GDM1 (cell line): ENCODE measurements at places on chromosomes 1 and 21.

- no peak for DNase-seq
Measured at GRCh38 chr1:68497358-68497698, 446 bp upstream of the DEPDC1 start.

- no peak for DNase-seq
Measured at GRCh38 chr1:232519186-232519585, 110.7 kb downstream of the SIPA1L2 start.

DNA sequence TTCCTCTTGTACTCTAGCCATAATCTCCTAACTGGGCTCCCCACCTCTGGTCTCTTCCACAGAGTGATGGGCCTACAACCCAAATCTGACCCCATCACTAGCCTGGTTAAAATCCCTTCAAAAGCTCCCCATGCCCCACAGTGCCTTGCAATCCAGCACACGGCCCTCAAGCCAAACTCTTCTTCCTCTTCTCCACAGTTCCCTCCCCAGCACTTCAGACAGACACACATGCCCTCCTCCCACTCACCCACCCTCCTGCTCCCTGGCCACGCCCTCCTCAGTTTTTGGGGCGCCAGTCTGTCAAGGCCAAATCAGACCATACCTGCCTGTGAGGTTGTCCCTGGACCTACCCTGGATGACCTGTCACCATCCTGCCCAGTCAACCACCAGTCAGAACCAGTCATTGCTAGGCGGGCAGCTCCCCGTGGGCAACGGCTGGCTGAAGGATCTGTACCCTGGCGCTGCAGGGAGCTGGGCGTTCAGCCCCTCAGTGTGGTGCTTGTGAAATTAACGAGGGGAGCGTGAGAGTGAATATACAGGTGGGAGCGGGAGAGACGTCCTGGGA lies 753 bp downstream of the C1orf210 start:
- no peak for DNase-seq

- DNase-seq = no peak
Measured at GRCh38 chr1:201503397-201504176, 3.3 kb downstream of the CSRP1 start.

- no peak for DNase-seq
Measured at GRCh38 chr1:22736501-22737080, 26.0 kb downstream of the EPHB2 start.

DNA sequence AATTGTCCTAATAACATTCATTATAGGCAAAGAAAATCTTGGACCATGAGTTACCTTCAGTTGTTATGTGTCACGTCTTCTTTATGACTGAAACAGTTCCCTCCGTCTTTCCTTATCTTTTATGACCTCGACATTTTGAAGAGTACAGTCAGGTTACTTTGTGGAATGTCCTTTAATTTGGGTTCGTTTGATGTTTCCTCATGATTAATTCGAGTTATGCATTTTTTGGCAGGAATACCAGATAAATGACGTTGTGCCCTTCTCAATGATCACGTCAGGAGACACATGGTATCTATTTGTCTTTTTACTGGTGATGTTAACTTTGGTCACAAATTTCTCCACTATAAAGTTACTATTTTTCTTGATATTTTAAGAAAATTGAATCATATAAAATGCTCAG lies 17.3 kb upstream of the KLF17 start:
- no peak for DNase-seq

GRCh38 chr1:116934586-116935207 lies 25.0 kb downstream of the PTGFRN start:
- no peak for DNase-seq

DNA sequence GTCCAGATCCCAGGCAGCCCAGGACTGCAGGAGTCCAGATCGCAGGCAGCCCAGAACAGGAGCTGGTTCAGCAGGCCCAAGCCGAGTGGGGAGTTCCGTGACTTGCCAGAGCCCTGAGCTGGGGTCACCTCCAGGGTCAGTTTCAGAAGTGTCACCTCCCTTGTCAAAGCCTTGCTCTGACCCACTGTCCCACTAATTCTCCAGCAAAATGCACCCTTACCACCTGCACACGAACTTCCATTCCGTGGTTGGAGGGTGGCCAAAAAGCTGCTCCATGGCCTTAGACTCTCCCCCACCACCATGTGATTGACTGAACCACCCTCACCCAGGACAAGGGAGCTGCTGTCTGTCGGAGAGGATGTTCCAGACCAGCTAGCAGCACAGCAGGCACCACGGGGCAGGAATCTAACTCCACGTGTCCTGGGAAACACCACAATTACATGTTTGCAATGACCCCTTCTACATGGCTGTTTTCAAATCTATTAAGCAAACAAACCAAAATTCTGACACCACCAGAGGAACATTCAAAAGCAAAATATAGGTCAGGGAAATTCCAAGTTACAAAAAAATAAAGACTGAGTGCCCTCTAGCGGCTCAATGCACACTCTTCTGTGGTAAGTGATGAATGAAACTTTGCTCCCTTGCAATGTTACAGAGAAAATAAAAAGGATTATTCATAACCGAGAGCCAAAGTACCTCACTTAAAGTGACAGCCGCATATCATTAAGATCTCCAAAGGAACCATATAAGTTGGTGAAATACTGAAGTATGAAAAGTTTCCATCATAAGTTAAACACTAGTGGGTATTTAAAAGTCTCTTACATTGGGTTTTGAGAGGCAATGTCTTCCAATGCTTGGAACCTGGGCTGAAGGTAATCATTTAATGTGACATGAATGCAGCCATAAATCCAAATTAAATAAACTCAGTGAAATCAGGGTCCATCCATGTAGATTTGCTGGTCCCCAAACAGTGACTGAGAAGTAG lies 76.3 kb downstream of the NPHP4 start:
- DNase-seq = no peak

- DNase-seq = no peak
Measured at GRCh38 chr21:44416193-44416592, 39.1 kb upstream of the LRRC3 start.

DNA sequence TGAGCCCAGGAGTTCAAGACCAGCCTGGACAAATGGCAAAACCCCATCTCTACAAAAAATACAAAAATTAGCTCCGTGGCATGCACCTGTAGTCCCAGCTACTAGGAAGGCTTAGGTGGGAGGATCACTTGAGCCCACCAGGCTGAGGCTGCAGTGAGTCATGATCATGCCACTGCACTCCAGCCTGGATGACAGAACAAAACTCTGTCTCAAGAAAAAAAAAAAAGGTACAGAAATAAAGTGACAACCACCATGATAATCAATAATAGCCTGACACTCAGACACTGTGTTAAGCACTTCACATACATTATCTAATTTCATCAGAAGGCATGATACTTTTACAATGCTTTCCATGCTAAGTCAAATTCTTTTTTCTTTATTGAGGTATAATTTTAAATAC lies 53.1 kb downstream of the ST7L start:
- no peak for DNase-seq

GRCh38 chr1:24861821-24862727 lies 68.0 kb downstream of the RUNX3 start:
- no peak for DNase-seq

- no peak for DNase-seq
Measured at GRCh38 chr1:25516686-25517085, 26.7 kb upstream of the LDLRAP1 start.

DNA sequence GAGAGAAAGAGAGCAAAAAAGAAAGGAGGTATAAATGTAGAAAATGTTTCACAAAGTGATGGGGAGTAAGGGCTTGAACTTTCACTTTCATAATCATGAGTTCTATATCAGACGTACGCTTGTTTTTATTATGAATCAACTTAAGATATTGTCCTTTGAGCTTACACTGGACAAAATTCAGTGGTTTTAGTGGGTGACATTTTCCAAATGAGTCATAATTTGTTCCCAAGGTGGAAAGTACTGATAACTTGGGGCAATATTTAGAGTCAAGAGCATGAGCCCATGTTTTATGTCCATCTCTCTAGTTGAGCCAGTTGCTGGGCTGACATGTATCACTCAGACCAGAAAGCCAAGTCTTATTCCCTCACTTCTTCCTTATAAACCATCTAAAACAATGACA lies 161.6 kb downstream of the CHRM3 start:
- no peak for DNase-seq
